ENCODE measurements at places on chromosomes 12 and 14.
A peak's percentile ranks its signal among the peaks of the same experiment; 100 is the strongest.

- DNase-seq = peak; percentile 12
Observed at GRCh38 chr12:75446857-75447256, 33.7 kb upstream of the GLIPR1 start.

DNA sequence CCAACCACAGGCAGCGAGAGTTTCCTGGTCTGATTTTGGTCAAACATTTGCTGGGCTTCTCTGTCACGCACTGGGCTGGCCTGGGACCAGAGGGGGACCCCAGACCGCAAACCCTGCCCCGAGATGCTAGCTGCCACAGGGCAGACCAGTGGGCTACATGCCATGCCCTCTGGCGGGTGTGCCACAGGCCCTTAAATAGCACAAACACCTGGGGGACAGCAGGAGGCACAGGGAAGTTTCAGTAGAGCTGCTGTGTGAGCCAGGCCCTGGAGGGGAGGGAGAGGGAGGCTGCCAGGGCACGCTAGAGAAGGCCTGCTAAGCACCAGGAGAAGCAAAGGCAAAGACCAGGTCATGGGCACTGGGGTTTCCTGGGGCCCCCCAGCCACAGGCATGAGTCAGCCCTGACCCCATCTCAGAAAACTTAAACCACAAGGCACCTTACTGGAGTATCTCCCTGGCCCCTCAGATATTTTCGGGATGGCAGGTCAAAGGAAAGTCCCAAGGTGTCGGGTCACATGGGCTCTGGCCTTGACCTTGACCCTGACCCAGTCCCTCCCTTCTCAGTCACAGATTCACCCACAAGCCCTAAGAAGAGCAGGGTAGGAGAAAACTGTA, 29.2 kb downstream of the ITPK1 start:
- no peak for DNase-seq

- peak; percentile 55 for DNase-seq
Observed at GRCh38 chr12:84874125-84874824, 38.3 kb downstream of the SLC6A15 start.

DNA sequence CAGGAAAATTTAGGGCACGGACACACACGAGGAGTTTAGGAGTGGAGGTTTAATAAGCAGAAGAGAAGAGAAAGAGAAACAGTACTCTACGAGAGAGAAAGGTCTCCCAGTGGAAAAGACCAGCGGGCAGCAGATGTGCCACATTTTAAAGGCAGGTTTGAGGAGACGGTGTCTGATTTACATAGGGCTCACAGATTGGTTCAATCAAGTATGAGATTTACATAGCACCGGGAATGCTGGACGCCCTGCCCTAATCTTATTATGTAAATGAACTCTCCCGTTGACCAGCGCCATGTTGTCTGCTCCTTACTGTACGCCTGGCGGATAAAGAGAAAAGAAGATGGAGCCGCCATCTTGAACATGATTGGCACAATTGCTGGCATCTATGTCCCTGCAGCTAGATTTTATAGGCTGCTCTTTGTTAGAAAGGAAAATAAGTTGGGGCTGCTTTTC, 17.9 kb downstream of the NFKBIA start:
- no peak for DNase-seq

GRCh38 chr12:32692358-32692757, 13.3 kb downstream of the DNM1L start:
- no peak for DNase-seq

DNA sequence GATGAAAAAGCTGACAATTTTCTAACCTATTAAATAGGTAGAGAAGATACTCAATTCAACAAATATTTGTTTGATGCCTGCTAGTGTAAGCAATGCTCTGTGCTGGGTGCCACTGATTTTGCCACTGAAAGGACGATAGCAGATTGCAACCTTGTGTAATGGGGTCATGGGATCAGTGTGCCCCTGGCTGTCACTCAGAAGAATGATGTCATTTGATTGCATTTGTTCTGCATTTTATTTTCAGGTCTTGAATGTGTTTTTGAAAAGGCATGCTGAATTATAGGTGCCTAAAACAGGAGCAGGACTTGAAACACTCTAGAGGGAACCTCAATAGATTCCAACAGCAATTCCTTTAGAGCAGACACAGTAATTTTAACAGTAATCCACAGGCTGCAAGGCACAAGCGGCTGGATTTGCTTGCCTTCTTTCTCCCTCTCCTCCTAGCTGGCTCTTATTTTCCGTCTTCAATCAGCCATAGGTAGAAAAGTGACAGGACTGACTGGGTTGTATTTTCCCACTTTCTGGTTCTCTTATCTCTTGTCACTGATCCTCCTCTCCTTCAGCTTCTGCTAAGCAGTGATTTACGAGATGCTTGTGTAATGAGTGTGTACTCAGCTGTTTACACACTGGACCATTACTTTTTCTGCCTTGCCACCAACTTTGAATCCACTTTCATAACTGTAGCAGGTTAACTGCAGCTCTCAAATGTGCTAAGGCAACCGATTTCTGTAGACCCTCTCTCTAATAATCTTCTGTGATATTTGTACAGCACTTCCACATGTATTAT, 4.1 kb downstream of the PLXNC1 start:
- DNase-seq = no peak

GRCh38 chr14:22613736-22614239, 15.7 kb downstream of the ABHD4 start:
- DNase-seq = no peak

DNA sequence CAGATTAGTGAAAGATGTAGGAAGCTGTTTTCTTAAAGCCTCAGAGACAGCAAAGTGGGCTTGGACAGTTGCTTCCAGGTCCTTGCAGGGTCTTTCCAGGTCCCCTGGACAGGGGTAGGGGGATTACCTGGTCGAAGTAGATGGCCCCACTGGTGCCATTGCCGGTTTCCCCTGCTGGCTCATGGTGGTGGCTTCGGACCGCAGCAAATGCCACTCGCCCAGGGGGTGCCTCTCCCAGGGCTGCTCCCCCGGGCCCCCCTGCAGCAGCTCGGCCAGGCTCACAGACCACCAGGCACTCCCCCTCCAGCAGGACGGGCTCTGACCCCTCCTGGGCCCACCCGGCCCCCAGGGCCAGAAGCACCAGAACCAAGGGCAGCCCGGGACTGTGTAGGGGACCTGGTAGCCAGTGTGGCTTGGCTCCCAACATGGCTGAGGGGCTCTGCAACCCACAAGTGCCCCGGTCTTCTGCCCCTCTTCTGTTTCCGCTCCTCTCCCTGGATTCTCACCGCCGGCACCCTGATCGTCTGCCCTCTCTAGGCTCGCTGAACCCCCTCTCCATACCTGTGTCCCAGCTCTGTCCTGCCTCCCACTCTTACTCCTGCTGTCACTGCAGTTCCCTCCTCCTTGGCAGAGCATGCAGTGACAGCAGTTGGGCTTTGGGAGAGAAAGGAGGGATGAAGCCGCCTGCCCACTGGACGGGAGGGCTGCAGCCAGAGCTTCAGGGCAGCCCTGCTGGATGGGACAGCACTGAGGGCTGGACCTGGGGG, 657 bp downstream of the CBLN3 start:
- no peak for DNase-seq

DNA sequence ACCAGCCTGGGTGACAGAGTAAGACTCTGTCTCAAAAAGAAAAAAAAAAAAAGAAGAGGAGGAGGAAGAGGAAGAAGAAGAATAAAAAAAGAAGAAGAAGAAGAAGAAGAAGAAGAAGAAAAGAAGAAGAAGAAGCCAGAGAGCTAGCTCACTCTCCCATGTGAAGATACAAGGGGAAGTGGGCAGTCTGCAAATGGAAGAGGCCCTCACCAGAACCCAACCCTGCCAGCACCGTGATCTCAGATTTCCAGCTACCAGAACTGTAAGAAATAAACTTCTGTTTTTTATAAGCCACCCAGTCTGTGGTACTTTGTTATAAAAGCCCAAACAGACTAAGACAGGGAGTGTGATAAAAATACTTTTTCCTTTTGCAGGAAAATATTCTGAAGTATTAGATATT, 130.7 kb downstream of the ETNK1 start:
- no peak for DNase-seq

- no peak for DNase-seq
Observed at GRCh38 chr12:50572760-50573159, 68.0 kb downstream of the DIP2B start.

DNA sequence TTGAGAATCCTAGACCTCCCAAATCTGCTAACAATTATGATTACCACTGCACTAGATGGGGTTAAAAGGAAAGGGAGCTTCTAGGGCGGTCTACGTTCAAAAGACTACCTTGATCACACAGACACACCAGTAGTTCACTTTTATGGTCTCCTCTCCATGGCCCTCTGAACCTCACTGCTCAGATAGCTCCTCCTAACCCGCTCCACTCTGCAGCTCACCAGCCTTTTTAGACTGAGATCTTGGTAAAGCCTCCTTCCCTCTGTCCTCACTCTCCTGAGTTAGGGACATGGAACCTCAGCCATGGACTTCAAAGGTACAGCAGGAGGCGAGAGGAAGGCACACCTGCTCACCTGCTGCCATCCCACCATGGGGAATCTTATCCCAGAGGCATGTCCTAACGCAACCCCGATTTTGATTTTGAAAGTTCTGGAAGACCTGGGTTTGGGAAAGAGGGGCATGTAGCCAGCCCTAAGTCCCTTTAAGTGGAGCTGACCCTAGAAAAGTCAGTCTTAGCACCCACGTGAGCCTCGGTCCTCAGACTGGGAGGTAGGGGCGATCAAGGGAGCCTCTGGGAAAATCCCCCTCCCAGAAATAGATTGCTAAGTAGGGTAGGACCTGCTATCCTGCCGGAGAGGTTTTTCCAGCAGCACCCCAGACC, 1.3 kb downstream of the ZNF219 start:
- no peak for DNase-seq
